ENCODE measurements at places on chromosomes 2 and 18.

DNA sequence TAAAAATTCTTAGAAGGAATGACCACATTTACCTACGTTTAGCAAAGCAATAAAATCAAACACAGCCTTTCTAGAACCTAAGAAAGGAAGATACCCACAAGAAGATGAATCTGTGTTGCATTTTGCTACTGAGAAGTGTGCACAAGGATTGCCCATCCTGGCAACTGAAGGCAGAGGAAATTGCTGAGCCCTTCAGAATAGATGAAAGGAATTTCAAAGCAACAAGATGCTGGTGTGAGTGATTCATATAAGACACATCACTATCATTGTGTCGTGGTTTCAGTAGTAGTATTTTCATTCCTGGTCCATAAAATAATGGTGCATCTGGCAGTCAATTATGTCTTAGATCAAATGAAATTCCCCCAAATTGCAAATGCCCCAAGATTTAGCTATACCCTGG lies 48.4 kb upstream of the ANKRD44 start:
- DNase-seq = no peak

- DNase-seq = no peak
These were observed 113.0 kb upstream of the SLC1A4 start for GRCh38 chr2:64876137-64876647.

DNA sequence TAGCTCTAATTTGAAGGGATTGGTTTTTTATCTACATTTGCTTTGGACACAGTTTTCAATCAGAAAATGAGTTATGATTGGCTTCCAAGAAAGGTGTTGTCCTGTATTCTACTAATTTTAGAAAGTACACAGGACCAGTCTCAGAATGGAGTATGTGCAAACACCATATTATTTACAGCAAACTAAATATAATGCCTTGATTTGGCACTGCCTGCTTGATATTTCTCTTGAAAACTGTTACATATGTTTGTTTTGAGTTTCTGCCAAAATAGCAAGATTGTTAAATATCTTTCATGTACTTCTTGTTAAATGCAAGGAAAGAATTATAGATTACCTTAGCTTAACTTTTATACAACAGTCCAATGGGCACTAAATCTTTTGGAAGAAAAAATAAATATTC lies 694.9 kb downstream of the KCNJ3 start:
- no peak for DNase-seq

- no peak for DNase-seq
These were observed 416.6 kb upstream of the TRIB2 start for GRCh38 chr2:12300019-12300602.

DNA sequence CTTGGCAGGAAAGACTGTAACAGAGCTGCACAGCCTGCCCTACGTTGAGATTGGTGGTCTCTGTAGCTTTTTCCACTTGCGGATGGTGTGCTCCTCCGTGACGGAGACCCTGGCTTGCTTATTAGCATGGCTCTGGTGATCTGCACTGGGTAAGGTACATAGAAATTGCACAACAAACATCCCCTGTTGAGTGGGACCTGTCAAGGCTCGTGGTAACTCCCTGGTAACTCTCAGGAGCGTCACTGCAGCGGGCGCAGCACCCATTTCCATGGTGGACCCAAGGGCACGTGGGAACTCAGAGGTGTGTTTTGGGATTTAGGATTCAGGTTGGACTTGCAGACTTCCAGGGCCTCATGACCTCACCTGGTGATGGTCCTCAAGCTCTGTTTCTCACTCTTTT lies 1.1 kb downstream of the TRAF3IP1 start:
- DNase-seq = no peak

DNA sequence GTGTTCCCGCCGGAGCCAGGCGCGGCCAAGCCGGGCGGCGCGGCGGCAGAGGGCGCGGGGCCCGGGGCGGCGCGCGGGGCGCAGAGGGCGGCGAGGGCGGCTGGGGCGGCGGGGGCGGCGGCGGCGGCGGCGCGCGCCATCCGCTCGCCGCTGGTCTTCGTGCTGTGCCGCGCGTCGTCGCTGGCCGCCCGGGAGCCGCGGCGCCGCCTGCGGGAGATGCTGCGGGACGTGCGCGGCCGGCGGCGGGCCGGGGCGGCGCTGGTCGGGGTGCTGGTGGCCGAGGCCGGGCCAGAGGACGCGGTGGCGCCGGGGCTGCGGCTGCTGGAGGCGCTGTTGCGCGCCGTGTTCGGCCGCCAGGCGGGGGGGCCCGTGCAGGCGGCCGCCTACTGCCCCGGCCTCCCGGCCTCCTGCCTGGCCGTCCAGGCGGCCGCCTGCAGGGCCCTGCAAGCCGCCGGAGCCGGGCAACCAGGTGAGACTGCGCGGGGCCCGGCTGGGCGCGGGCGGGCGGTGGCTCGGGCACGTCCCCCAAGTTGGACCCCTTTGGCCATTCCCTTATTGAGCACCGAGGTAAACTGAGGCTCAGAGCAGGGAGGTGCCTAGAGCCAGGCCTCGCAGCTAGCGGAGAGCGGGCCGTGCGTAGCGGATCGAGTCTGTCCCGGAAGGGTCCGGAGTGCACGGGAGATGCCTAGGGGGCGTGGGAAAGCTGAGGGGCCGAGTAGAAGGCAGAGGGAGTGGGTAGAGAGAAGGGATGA lies 584 bp downstream of the C2orf72 start:
- no peak for DNase-seq
